ENCODE measurements at places on chromosomes 4 and X.

- no peak for DNase-seq
Measured at GRCh38 chr4:105126311-105127169, 20.1 kb upstream of the TET2 start.

DNA sequence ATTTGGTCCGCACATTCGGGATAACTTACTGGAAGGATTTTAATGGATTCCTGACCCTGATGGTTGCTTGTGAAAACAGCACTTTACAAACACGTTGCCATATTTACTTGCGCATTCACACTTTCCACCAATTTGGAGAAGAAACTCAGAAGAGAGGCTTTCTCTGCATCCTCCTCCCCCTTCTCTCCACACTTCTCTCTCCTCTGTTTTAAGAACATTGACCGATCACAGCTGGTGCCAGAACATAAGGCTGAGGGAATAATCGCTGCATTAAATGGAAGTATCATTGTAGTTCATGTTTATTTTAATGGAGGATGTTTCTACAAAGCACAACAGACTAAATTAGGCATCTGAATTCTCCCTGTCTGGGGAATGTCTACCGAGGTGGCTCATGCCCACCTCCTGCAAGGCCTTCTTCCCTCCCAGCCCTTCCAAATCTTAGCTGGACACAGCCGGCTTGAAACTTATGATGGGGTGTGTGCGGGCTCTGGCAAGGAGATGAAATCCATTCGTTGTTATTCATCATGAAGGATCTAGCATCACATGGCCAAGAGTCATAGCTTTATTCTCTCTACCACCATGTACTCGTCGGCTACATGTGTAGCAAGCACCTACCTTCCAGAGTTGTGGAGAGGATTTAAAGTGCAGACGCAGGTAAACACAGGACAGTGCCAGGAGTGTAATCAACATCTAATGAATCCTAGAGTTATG lies 204.1 kb downstream of the LDB2 start:
- no peak for DNase-seq

- no peak for DNase-seq
Measured at GRCh38 chrX:83845397-83845796, 15.5 kb upstream of the CYLC1 start.

GRCh38 chrX:119981286-119982070 lies 37.9 kb upstream of the NKAP start:
- no peak for DNase-seq

DNA sequence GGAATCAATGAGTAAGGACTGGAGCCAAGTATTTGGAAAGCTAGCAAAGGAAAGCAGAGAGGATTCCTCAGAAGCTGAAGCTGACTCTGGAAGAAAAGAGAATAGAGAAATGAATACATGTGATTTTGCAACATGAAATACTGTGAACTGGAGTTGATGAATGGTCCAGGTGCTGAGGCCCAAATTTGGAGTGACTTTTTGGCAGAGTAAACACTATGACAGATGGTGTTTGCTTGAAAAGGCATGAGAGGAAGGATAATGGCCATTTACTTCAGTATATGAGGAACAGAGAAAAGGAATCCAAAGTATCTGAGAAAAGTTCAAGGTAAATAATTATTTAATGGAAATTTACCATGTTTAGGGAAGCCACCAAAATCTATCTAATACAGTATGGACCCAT lies 236.7 kb downstream of the SLITRK2 start:
- no peak for DNase-seq

DNA sequence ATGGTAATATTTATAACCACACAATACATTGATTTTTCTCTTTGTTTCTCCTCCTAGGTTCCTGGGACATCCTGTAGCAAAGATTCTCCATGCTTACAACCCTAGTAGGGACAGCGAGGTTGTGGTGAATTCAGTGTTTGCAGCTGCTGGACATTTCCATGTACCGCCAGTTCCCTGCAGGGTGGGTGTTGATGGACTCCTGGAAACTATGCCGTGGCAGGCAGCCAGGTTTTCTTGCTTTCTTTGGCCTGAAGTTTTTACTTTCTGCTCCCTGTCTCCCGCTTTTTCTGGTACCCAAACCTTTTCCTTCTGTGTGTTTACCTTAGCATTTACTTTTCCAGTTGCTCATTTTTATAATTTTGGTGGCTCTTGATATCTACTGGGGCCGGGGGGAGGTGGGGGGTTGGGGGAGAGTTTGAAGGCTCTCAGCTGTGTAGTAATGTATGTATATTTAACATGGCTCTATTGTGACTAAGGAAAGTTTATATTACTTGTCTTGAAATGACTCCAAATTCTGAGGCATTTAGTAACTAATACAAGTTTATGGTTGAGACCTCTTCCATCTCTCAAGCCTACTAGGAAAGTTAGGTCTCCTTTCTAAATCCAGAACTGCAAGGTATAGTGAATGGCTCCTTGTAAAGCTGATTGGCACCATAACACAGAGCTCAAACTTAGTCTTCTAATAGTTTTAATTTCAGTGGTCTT lies 89.7 kb downstream of the TMEM131L start:
- DNase-seq: no peak

DNA sequence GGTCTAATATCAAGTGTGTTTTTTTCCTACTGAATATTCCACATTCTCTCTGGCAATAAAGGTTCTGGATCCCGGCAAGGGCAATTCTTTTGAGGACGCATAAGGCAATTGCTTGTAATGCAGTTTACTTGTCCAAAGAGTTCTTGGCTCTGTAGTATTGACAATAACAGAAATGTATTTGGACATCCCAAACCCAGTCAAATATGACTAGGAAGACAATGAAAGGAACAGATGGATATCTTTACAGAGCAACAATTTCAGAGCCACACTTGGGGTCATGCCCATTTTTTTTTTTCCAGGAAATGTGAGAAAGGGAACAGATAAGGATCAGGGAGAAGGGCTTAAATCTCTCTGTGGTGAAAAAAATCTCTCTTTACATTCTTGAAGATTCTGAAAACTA lies 12.2 kb downstream of the GK2 start:
- no peak for DNase-seq

- no peak for DNase-seq
Measured at GRCh38 chr4:71184195-71184781, 154.5 kb upstream of the SLC4A4 start.

DNA sequence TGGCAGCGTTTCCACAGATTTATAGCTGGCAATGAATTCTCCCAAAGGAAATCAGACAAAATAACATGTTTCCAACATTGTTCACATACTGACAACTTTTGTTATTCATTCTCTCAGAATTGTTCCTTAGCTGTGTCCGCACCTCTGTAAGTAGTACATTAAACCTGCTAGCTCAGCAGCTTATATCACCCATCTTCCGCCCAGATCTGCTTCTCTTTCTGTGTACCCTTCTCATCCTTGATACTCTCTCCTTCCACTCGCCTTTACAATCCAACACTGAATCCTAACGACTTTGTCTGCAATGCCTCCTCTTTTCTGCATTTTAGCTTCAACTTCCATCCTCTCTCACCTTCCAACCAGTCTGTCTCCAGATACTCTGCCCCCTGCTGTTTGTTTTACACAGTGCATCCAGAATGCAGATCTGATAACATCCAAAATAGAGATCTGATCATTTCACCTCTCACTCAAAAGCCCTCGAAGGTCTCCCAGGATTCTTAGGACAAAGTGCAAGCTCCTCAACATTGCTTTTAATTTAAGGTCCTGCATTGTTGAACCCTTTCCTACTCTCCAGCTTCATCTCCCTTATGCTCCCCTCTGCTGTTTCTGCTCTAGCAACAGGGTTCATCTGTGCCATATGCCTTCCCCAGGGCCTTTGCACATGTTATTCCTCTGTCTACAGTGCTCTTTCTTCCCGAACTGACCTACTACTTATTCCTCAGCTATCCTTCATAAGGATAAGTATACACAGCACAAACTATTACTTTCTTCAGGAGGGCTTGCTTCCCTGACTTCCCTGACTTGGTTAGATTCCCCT lies 67.3 kb upstream of the VBP1 start:
- no peak for DNase-seq
